ENCODE measurements at places on chromosomes 1 and 21.

DNA sequence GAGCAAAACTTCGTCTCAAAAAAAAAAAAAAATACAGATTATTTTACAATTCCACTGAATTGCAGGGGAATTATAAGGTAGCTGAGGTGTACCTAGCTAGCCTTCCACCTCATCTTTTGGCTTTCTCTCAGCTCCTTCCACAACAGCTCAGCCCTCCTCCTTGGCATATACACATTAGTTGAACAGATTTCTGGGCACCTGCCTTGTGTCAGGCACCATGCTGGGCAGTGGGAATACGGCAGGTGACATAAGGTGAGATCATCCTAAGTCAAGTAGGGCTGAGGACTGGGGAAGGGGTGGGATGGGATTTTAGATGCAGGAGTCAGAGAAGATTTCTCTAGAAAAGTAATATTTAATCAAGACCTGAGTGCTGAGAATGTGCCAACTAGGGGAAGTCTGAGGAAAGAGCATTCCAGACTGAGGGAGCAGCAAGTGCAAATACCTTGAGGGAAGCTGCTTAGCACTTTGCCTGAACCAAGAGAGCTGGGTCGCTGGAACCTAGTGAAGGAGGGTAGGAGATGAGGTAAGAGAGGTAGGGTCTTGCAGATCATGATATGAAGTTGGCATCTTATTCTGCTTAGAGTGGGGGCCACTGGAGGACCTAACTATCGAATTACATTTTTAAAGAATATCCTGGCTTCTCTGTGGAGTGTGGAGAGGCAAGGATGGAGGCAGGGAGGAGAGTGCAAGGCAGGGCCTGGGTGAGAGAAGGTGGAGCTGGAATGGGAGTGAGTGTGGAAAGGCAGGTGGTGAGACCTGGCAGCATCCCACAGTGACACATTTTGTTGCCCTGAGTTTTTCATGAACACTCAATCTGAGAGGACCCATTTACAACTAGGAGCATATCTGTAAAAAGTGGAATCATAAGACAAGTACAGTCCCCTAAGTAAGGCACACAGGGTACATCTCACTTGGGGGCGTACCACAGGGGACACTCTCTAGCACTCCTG is 28.2 kb downstream of the LAMC2 start:
- DNase-seq, result peak; percentile 44

GRCh38 chr1:168300626-168301025 is 19.9 kb downstream of the TBX19 start:
- no peak for DNase-seq

GRCh38 chr21:36542312-36543101 is 62.6 kb upstream of the CLDN14 start:
- no peak for DNase-seq

- peak; percentile 66 for DNase-seq
These were observed 21.1 kb downstream of the FYB2 start for GRCh38 chr1:56798053-56798471.

- no peak for DNase-seq
These were observed 21.1 kb upstream of the TBX15 start for GRCh38 chr1:119009312-119009655.

- DNase-seq, result peak; percentile 4
These were observed 1.8 kb downstream of the TMED5 start for GRCh38 chr1:93178418-93178817.

- no peak for DNase-seq
These were observed 14.8 kb downstream of the HEATR1 start for GRCh38 chr1:236589531-236589930.

- DNase-seq, result no peak
These were observed 2.4 kb downstream of the TMPRSS3 start for GRCh38 chr21:42393443-42393950.

Data from kidney tubule cell (primary cell).